ENCODE measurements at places on chromosomes 3 and 15.

DNA sequence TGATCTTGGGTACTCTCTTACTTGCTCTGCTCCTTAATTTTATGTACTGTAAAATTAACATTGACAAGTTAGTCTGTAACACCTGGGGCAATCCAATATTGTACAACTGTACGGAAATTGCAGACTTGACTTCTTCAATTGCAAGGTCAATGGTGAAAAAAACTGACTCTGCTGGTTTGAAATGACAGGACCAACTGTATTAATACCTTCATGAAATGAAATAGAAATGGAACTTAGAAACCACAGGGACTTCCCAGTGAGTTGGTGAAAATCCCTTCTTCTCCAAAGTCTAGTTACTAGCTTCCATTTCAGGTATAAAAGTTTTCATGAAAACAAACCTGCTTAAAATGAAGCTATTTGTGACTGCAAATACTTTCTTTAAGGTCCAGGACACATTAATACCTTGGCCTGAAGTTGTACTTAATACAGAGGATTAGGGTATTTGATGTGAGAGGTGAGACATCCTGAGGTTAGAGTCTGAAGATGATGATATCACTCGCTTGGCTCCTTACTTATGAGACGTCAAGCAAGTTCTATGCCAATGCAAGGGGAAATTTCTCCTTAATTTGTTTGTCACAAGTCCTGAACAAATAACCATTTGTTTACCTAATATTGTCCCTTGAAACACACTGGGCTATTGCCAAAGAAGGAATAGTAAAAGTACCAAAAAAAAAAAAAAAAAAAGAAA lies 226.2 kb upstream of the TP63 start:
- DNase-seq = no peak

GRCh38 chr3:69012100-69012799 lies 1.2 kb downstream of the EOGT start:
- DNase-seq = no peak

- DNase-seq = no peak
These were observed 119.4 kb upstream of the ROBO2 start for GRCh38 chr3:76920511-76920910.

DNA sequence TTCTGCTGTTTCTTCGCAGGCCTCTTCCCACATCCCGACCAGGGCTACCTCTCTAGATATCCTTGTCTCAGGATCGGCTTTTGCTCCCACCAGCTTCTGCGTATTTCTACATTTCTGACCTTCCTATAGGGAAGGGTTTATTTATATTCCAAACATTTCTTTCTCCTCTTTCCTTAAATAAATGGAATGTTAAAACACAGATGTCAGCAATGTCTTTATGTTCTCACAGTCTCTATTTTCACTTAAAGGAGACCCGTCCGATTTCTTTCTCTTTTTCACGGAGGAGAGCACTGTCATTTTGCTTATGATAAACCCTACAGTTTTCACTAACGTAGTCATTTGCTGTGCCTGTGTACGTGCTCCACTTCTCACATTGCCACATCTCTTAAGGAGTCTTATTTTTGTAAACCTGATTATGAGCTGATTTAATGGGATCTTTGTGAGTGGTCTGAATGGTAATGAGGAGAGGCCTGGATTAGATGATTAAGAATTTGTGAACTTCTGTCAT lies 630 bp downstream of the KIF15 start:
- DNase-seq = no peak

DNA sequence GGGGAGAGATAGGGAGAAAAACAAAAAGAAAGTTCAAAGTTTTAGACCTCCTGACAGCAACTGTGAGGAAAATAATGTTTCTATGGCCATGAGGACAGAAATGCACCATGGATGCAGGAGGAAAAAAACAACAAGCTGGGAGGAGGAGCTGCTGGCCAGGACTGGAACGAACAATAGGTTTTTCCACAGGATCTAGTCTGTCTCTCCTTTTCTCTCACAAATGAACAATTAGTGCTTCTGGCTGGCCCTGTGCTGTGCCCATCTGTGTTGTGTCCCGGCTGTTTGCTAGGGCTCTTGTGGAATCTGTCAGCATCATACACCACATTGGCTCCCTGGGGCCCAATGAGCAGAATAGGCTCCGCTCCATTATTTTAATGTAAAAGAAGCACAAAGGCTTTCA lies 15.2 kb downstream of the GK5 start:
- DNase-seq = no peak

DNA sequence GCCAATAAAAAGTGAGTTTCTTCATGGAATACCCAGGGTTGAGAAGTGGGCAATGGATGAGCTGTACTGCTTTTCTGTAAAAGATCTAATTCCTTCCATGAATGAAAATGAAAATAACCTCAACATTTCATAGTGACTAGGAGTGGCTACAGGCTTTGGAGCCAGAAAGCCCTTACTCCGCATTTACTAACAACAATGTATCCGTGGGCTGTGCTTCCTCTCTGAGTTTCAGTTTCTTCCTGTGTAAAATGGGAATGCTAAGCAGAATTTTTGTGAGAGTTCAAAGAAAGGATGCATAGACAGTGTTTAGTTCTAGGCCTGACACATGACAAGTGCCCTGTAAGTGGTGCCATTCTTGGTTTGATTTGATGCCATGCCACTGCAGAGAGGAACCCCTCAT lies 47.5 kb upstream of the TM4SF1 start:
- no peak for DNase-seq

DNA sequence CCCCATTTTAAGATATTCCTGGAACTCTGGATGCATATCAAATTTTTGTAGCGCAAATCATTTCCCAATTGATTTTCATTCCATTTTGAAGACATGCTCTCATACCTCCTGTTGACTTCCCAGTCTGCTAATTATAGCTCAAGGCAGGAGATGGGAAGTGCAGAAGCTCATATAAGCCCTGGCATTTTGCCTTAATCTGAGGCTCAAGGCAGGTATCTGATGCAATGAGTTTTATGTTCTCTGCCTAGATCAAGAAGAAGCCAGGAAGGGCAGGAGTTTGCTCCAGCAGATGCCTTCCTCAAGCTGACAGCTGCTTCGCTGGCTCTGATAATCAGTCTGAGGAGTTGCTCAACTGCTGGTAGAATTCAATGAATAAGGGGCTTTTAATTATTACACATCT lies 65.6 kb upstream of the NEDD4 start:
- DNase-seq = no peak

- DNase-seq = no peak
These were observed 13.0 kb downstream of the DNAJB8 start for GRCh38 chr3:128453501-128454309.

GRCh38 chr3:22779737-22780136 lies 423.4 kb upstream of the UBE2E2 start:
- no peak for DNase-seq

DNA sequence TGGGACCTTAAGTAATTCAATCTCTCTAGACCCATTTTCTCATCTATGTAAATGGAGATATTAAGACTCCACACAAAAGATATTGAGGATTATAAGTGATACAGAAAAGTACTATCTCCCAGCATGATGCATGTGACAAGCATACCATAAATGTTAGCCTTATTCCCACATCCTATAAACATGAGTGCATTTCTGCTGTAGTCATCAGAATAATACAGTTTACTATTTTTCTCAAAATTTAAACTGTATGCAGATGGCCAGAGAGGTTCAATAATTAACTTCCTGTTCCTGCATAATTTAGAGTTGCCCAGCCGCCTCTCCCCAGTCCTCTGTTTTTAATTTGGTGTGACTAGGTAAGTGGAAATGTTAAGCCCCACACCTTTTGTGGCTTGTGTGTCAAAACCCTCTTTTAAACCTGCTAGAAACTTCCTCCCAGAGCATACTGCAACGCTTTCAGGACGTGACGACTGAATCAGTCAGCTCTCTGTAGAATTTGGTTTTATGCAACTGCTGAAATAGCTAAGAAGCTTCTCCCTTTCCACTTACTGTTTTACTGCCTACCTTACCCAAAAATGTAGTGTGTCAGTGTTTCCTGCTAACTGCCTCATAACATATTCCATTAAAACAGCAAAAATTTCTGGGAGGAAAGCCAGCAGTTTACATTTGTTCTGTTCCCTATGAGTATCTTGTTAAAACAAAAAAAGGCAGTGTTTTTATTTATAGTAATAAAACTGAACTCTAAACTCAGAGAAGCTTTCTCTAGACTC lies 1037.9 kb downstream of the EPHA3 start:
- DNase-seq = no peak

- no peak for DNase-seq
These were observed 82.8 kb downstream of the PLXNA1 start for GRCh38 chr3:127065561-127066290.

- no peak for DNase-seq
These were observed 83.8 kb downstream of the ADAM10 start for GRCh38 chr15:58665672-58666071.

DNA sequence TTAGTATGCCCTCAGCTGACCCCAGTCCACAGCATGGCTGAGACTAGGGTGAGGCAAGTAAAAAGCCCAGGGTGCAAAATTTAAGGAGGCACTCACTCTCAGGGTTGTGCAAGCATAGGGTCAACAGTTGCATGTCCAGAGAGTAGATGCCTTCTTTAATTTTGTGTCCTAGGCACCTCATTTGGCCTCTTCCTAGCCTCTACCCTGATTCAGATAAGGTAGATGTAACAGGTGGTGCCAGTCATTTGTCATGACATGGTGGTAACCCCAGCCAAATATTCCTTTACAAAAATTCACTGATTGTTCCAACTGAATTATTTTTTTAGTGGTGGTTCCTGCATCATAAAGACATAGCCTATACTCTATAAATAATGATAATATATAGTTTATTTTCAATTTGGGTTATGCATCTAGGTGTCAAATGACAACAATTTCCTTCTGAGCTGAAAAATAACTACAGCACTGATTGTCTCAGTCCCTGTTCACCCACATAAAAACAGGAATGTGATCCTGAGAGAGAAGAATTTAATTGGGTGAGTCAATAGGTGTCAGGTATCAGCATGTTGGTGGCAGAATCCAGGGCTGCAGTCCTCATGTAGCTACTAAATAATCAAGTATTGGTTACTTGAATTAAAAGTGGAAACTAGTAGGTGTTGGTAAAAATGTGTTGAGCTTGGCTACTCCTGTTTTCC lies 44.2 kb upstream of the TIPARP start:
- DNase-seq = no peak

GRCh38 chr3:31465999-31466398 lies 66.7 kb upstream of the STT3B start:
- no peak for DNase-seq

DNA sequence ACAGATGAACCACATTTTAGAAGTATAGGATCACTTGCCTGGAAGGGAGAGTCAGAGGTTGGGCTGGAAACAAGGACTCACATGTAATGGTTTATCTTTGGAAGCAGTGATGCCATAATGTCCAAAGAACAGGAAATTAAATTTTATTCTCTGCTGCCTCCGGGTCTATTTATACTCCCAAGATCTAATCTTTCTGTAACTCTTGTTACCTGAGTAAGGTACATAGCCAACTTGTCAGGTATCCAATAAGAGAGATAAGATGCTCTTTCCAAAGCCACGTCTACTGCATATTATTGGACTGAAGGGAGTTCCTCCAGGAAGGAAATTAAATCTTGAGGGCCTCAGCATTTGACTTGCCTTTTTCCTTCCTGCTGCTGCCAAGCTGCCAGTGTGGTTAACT lies 71.0 kb downstream of the CRYGS start:
- DNase-seq = no peak

All from D721Med (cell line).